Naive thymus-derived CD8-positive, alpha-beta T cell (primary cell): ENCODE measurements at places on chromosomes 12 and 14.

DNA sequence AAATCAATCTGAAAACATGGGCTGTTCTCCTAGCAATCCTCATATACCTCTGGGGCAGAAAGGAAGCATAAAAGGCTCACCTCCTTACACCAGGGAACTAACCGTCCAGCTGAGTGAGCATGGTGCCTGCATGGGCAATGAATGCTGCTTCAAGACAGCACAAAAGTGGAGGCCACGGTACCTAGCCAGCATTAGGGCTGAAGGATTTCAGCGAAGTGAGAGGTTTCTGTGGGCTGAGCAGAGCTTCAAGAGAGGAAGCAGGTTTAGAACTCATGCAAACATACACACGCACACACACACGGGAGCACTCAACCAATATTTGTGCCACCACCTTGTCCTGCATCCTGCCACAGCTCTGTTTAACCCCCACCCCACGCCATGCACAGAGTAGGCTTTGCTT is 838.5 kb upstream of the TMEM132C start:
- DNase-seq, result no peak

GRCh38 chr12:92146497-92147224 is 1.0 kb upstream of the BTG1 start:
- DNase-seq, result no peak

- no peak for DNase-seq
Measured at GRCh38 chr14:29321646-29322045, 555.1 kb downstream of the FOXG1 start.

GRCh38 chr12:64407342-64408223 is 3.4 kb downstream of the XPOT start:
- DNase-seq, result no peak

DNA sequence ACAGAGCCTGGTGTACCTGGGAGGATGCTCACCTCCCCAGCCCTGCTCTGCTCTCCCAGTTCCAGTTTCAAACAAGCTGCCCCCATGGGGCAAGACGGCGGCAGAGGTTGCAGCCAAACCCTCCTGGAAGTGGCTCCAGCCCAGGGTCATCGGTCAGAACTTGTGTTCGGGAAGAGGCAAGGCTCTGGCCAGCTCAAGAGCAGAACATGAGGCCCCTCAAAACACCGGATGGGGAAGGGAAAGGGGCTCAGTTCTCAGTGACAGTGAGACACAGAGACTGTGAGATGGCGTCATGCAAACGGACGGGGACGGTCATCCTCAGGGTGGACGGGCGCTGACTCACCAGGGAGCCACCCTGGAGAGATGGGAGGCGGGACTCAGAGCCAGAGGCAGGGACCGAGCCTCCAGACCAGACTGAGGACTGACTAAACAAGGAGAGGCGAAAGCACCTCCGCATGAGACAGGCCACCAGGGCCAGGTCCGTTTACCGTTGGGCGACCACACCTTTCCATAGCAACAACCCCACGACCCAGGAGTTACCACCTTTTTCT is 63.9 kb upstream of the GALNT9 start:
- no peak for DNase-seq

DNA sequence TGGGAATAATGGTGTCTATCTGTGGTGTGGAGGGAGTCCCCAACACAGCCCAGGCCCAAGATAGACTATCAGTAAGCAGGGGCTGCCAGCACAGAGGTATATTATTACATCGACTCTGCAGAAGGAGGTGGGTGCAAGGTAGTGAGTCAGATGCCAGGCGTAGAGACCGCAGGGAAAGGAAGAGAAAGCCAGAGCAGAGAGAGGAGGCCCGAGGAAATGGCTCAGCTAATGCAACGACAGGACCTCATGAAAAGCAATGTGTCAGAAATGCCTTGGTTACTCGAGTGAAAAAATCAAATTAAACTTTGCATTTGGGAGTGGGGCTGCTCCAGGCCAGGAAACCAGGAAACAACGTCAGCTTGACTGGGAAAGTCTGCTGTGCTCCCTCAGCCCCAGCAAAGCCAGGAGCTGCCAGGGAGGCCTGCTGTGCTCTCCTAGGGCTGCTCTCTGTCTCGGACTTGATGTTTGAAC is 173.2 kb downstream of the SUDS3 start:
- no peak for DNase-seq

DNA sequence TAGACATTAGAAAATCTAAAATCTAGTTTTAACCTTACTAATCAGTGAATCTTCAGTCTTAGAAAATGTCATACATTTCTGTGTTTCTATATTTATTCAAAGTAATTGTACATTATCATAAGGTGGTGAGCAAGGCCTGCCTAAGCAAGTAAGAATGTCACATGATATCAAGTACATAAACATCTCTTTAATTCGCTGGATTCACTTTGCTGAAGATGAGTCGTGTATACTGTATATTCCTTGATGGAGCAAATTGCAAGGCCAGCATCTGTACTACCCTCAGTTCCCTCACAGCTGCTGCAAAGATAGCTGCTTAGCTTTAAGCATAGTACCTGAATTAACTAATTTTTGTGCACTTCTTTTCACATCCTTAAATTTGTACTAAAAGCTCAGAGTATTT is 8.5 kb upstream of the AK7 start:
- DNase-seq, result no peak

GRCh38 chr12:71947645-71948105 is 9.0 kb downstream of the TPH2 start:
- no peak for DNase-seq
